ENCODE measurements at places on chromosomes 6 and 20.

GRCh38 chr6:161035182-161035980 lies 43.8 kb downstream of the MAP3K4 start:
- DNase-seq: no peak

GRCh38 chr6:136592930-136593673 lies 42.9 kb upstream of the MAP7 start:
- no peak for DNase-seq

GRCh38 chr6:3231247-3232016 lies 4.0 kb upstream of the TUBB2B start:
- peak; percentile 81 for DNase-seq

- no peak for DNase-seq
Measured at GRCh38 chr6:44704240-44705150, 317.0 kb downstream of the CDC5L start.

GRCh38 chr6:30895343-30895742 lies 11.0 kb downstream of the DDR1 start:
- DNase-seq: no peak

GRCh38 chr20:23627501-23627900 lies 10.3 kb downstream of the CST3 start:
- no peak for DNase-seq

GRCh38 chr20:2955257-2955970 lies 82.1 kb downstream of the PTPRA start:
- no peak for DNase-seq

DNA sequence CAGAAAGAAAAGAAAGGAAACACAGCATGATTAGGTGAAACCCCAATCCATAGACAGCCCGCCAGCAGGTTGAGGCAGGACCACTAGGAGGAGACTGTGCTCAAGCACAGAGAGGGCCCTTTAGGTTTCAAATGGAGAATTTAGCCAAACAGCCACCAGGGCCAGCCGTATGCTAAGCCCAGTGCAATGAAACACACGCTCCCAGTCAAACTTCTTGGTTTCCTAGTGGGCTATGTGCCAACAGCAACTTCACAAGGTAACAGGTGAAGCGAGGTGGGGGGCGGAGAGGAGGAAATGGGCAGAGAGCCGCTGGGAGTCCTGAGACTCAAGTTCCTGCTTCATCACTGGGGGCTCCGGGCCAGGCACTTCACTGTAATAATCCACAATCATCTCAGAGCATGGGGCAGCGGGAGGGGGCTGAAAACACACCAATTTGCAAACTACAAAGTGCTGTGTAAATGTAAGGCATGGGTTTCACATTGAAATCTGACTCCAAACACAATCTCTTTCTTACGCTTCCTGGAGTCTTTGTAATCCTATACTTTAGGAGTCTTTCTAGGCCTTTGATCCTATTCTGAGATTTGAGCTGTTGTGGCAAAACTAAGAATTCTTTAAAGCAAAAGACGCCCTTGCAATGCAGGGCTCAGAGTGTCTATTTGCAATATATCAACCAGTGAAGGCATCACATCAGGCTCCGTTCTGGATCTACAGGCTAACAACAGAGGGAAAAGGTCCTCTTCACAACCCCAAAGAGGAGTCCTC lies 117.3 kb downstream of the OPRM1 start:
- no peak for DNase-seq

GRCh38 chr6:152399399-152399798 lies 237.8 kb downstream of the SYNE1 start:
- no peak for DNase-seq
